ENCODE measurements at places on chromosomes 5 and 9.

- no peak for DNase-seq
Observed at GRCh38 chr5:72107131-72107900, at the start of gene MAP1B. MAP1B (plus strand) TSS chr5:72107475; CDS start chr5:72107532, 57 bp downstream.

DNA sequence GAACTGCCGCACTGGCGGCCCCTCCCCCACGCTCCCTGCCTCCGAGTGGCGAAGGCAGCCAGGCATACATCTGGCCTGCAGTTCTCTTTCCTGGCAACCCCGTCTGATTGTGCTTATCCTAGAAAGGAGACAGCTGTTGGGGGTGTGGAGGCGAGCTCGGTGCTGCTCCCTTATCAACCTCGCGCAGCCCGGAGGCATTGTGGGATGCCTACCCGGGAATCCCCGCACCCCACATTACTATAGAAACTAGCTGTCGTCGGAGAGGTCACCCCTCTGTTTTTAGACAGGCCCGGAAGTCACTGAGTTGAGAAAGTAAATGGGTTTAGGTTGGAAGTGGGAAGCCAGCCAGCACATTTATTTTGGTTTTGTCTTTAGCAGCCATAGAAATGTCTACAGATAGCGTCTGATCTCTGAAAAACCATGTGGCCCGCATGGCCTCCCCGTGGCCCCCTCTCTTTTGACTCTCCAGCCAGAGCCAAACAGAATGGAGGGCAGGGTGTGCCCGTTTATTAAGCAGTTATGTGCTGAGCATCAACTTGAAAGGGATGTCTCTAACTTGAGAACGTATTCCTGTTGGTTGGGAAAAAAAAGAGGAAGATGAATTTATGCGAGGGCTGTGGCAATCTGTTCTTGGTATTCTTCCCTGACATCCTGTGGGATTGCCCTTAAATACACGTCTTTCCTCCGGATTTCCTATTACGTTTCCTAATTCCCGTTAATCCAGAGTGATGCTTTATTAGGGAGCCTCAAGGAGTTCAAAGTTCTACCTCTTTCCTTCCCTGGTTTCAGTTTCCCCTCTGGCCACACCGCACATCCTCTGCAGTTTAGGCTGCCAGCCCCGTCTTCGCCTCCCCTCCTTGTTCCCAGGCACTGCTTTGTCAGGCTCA is 3.9 kb downstream of the STC2 start:
- DNase-seq: no peak

DNA sequence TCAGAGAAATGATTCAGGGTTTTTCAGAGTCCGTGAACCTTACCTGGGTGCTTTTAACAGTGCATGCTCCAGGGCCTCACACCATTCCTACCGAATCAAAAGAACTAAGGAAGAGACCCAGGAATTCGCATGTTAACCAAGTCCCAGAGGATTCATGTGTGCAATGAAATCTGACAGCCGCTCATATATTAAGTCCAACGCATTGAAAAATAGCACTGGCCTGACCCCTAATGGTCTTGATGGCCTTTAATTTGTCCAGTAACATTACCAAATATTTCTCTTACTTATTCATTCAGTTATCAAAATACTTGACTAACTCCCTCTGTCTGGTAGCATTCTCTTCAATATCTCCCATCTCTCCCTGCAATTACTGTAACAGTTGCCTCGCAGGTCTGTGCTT is 55.0 kb upstream of the MARCHF11 start:
- DNase-seq: no peak

- no peak for DNase-seq
Observed at GRCh38 chr9:24258626-24259025, 287.1 kb downstream of the IZUMO3 start.

DNA sequence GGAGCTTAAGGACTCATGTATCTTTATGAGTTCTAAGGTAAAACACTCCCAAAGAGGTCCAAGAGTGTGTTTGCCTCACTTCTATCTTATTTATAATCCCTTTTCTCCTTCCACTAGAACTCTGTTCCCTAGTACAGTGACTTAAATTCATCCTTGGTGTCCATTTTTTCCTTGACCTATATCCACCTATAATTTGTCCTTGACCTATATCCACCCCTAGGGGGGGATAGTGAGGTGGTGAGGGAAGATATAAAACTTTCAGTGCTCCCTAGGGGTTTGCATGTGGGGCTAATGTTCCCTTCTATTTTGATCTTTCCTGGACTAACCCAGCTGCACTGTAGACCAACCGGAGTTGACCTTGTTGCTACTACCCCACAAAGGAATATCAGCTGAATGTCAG is 83.5 kb upstream of the GNAQ start:
- no peak for DNase-seq

DNA sequence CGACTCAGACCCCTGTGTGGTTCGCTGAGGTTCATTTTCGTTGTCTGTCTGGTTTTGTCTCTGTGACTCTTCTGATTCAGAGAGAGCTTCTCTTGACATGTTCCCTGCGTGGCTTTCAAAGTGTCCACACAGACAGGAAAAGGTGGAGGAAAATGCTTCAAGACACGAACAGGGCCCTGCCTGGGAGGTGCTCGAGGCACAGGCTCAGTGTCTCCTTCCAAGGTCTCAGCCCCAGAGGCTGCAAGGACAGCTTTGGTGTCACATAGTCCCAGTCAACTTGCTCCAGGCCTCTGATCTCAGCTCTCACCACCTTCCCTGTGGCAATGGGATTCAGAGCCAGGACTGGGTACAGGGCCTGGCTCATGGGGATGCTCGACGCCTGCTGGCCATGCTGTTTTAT is 51.6 kb upstream of the SARDH start:
- no peak for DNase-seq

DNA sequence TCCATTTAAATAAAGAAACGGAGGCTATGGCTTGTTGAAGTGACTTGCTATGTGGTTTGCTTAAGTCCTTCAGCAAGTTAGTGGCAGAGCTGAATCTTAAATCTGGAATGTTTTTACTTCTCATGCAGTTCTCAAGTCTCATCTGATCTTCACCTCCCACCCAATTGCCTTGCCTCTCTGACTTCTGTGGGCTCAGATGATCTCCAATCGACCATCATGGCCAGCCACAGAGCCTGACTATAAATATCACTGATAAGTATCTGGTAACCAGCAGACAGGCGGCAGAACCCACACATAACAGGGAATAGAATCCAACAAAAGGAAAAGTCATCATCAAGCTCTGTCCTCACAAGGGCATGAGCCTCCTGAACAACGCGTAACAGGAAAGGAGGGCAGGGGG is 149.9 kb downstream of the FAM114A2 start:
- DNase-seq: no peak

DNA sequence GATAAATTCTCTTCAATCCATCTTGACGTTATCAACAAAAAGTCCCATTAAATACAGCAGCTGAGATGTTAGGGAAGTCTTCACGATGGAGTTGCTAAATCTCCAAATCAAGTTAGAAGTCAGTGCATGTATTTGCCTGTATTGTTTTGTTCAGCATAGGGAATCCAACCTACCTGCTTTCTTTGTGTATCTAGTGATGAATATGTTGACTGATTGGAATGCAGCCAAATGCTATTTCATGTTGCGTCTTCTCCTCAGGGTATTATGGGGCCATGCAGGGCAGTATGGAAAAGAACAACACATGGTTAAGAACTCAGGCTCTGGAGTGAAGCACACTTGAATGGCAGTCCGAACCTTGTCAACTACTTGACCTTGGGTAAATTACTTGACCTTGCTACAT is 529.5 kb upstream of the ZNF462 start:
- DNase-seq: no peak

DNA sequence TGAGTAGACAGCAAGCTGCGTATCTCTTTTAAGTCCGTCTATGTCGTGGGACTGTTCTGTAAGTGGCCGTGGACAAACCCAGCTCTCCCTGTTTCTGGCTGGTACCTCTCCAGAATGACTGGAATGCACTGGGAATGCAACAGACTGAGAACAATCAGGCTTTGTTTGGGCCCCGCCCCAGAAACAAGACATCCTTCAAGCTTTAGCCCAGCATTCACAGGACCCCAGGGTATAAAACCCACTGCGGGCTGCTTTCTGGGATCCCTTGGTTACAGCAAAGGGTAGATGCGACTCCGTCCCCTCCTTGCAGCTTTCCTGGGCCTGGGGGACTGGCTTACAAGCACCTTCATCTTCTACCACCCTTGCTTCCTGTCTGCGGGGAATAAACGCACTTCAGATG is 45.6 kb upstream of the SPTLC1 start:
- no peak for DNase-seq

GRCh38 chr9:7984692-7985091 is 185.1 kb upstream of the DMAC1 start:
- DNase-seq: no peak

- DNase-seq: no peak
Observed at GRCh38 chr5:159668556-159668955, 247.7 kb upstream of the ADRA1B start.

GRCh38 chr9:120175031-120175430 is 404.9 kb downstream of the CDK5RAP2 start:
- DNase-seq: no peak

DNA sequence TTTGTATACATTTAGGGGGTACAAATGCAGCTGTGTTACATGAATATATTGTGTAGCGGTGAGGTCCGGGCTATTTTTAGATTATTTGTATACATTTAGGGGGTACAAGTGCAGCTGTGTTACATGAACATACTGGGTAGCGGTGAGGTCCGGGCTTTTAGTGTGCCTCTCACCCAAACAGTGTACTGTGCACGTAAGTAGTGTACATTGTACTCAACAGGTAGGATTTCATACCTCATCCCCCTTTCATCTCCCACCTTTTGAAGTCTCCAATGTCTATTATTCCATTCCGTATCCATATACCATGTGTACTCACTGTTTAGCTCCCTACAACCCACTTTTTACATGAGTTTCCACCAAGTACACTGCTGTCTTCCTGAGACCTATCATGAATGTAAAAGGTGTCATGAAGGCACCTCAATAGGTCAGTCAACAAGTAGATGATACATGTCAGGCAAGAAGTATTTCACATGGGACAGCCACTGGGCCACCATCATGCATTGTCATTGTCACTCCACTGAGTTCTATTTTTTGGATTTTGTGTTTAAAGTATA is 27.7 kb downstream of the SKP1 start:
- no peak for DNase-seq

- DNase-seq: no peak
Observed at GRCh38 chr9:88023001-88023400, 48.7 kb upstream of the CDK20 start.

DNA sequence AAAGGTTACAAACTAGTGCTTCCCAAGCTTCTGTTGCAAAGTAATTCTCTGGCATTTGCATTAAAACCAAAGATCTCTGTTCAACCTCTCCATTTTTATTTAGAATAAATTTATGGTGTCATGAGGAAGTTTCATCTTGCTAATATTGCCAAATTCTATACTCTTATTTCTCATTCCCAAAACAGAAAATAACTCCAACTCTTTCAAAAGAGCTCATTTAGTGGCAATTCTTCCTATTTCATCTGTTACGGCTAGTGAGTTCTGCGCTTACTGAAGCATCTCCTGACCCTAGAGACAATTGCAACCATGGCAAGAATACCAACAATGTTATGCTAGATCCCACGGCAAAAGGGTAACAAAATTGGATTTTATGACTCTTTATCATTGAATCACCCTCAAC is 97.0 kb downstream of the HINT1 start:
- no peak for DNase-seq

DNA sequence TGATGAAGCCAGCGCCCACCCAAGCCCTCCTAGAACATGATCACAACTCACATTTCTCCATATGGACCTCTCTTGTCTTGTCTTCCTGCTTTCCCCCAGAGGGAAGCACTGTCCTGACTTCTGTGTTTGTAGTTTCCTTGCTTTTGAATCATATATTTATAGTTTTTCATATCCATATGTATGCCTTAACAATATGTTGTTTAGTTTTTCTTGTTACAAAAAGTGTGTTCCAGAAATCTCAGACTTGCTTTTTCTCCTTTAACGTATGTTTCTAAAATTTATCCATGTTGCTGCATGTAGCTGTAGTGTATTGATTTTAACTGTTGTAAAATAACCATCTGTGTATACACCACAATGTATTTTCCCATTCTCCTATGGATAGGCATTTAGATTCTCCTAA is 182.0 kb upstream of the SMIM23 start:
- DNase-seq: no peak

DNA sequence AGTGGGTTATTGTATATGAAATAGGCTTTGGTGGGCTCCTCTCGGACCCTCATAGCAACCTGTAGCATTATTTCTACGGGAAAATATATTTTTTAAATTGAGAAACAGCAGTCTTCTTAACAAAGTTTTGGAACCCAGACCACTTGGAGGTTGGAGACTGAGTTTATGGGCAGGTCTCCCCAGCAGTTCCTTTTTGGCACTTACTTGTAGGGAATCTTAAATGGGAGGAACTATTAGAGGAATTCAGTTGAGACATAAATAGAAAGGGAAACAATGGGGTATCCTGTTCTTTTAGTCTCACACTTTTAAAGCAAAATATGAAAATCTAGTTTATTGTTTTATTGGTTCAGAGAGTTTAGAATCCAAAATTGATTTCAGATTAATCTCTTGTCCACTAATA is 111.5 kb downstream of the TRIO start:
- no peak for DNase-seq

GRCh38 chr5:55568654-55569512 is 34.1 kb upstream of the PLPP1 start:
- no peak for DNase-seq

GRCh38 chr5:32538031-32538547 is 47.3 kb upstream of the SUB1 start:
- DNase-seq: no peak

DNA sequence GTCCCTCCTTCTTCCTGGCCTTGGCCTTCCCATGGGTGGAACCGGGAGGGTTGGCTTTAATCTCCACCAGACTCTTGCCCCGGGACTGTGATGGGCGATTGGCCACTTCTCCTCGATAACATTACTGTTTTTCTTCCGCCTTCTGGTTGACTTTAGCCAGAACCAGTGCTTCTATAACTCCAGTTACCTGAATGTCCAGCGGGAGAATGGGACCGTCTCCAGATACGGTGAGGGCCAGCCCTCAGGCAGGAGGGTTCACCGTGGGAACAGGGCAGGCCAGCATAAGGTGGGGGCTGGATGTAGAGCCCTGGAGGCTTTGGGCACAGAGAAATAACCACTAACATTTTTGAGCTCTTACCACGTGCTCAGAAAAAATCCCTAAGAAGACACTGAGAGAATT is 967 bp downstream of the ORM2 start:
- DNase-seq: no peak

DNA sequence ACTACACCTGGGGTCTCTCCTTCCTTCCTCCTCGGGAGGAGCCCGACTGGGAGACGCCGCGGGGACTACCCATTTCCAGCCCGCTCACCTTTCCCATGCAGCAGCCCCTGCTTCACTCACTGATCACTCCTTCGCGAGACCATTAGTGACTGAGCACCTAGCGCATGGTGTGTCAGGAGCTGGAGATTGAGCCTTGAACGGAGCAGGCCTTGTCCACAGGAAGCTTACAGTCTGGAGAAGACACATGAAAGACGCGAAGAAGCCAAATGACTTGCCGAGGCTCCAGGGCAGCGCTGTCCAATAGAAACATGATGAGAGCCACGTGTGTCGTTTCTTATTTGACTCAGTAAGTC is 283 bp upstream of the CFAP90 start:
- no peak for DNase-seq

Measured in stimulated activated CD8-positive, alpha-beta memory T cell treated with anti-CD3 and anti-CD28 coated beads, Interleukin-4, amount 100 ng/mL, for 1 hour (primary cell).